ENCODE measurements at places on chromosomes 4 and X.
A peak's percentile ranks its signal among the peaks of the same experiment; 100 is the strongest.

DNA sequence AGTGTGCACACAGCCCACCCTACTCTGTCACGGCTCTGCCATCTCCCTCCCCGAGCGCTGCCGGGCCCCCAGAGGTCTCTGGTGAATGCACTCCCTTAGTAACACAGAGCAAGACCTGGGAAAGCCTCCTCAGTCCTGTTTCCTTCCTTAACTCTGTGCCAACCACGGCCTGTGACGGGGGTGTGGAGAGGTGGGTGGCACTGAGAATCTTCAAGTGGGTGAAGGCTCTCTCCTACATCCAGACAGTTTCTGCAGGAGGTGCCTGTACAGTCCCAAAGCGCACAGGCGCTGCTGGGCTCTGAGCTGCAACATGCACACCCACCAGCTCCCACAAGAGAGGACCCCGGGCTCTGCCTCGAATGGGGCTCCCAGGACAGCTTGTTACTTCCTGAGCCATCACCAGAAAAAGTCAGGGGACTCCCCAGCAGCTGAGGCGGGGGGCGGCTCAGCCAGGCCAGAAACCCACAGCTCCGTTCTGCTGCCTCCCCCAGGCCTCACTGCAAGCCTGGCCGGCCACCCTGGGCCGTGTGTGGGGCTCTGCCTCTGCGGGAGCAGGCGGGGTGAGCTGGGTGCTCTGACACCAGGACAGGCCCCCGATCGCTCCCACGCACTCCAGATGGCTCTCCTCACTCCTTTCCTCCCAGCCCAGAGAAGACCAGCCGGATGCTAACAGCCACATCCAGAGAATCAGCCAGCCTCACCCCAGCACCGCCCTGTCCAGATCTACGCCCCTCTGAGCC, 29.7 kb downstream of the FAM53A start:
- no peak for DNase-seq

DNA sequence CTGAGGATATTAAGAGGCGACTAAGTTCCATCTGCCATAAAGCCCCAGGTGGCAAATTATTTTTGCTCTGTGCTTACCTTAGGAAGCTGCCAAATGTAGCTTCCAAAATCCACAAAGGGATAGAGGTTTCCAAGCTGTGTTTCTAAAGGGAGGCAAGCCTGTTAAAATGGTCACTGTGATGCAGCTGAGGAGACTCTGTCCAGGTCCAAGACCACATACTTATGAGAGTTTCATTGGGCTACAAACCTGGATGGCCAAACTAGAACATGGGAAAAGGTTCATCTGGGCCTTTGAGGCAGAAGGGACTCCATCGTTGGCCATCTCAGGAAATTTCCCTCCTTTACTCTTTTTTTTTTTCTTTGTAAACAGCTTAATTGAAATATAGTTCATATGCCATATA, 306.9 kb upstream of the FGF13 start:
- no peak for DNase-seq

DNA sequence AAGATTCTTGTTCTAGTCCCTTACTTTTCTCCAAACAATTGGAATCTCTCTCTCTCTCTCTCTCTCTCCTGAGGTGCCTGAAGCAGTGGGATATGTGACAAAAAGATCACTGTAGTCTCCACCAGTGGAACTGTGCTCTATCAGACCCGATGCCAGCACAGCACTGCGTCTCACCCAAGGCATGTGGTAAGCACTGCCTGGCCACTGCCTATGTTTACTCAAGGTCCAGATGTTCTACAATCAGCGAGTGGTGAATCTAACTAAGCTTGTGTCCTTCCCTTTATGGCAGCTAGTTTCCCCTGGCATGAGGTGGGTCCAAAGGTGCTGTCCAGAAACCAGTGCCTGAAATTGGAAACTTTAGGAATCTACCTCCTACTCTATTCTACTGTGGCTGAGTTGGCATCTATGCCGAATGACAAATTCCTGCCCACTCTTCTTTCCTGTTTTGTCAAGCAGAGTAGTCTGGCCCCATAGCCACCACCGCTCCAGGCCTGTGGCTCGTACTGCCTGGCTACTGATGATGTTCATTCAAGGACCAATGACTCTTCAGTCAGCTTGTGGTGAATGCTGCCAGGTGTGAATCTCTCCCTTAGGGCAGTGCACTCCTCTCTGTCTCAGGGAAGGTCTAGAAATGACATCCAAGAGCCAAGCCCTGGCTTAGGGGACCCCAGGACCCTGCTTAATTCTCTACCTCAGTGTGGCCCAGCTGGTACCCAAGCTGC, 416.5 kb downstream of the TEX13C start:
- DNase-seq = no peak

DNA sequence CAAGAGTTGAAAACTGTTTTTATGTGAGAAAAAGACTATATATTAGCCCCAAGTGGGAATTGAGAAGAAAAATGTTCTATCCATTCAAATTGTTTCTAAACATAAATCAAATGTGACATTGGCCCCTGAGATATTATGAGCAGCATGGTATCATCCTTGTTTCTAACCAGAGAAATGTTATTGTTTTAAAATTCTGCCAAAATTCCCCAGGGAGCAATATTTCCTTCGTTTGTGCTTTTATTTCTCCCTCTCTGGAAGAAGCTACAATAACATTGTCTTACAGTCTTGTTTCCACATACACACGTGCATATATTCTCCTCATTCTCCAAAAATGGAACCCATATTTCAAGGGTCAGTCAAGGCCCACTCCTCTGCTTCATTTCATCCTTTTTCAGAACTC, 46.7 kb downstream of the MAGEB17 start:
- no peak for DNase-seq

- DNase-seq = no peak
These were observed 131.0 kb upstream of the SLC34A2 start for GRCh38 chr4:25524663-25525062.

DNA sequence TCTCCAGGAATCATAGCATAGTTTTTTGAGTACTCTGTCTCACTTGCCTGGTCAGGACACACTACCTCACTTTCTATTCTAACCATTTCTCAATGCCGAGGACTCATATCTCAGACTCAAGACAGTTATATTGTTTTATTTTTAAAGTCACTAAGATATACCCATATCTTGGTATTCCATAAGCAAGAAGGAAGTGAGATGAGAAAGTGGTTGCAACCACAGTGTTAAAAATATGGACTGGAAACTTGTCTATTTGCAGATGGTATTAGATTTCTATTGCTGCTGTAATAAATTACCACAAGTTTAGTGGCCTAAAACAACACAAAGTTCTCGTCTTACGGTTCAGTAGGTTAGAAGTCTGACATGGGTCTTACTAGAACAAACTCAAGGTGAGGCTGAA, 344.8 kb upstream of the MAGEB2 start:
- no peak for DNase-seq

- no peak for DNase-seq
These were observed 6.3 kb downstream of the GPAT3 start for GRCh38 chr4:83542225-83542624.

DNA sequence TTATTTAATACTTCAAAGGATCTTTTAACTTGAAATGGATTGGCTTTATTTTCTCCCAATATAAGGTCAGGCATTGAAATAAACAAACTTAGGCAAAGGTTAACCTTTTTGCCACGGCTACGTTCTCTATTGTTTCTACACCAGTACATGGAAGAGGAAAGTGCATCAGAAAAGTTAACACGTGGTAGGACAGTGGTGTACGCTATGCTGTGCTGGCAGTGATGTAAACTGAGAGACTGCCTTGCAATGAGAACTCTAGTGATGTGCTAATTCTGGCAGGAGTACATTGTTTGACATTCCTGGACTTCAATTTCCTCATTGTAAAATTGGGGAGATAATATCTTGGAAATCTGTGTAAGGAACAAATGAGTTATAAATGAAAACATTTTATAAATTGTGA, 208.2 kb downstream of the TMA16 start:
- no peak for DNase-seq

GRCh38 chr4:173508386-173509035, 21.5 kb downstream of the HAND2 start:
- no peak for DNase-seq

DNA sequence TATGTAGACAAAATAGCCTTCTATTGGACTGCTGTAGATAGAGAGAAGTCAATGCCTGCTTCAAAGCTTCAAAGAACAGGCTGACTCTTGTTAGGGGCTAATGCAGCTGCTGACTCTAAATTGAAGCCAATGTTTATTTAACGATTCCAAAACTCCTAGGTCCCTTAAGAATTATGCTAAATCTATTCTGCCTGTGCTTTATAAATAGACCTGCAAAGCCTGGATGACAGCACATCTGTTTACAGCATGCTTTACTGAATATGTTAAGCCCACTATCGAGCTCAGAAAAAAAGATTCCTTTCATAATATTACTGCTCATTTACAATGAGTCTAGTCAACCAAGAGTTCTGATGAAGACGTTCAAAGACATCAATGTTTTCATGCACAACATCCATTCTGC, 54.8 kb upstream of the RBMXL3 start:
- no peak for DNase-seq

- no peak for DNase-seq
These were observed 46.7 kb downstream of the RUFY3 start for GRCh38 chr4:70768301-70768948.

GRCh38 chr4:3280466-3280865, 12.4 kb upstream of the RGS12 start:
- no peak for DNase-seq

GRCh38 chr4:94939791-94940519, 182.2 kb downstream of the BMPR1B start:
- DNase-seq = no peak

- DNase-seq = no peak
These were observed 116.3 kb upstream of the NALF2 start for GRCh38 chrX:69387567-69388487.

GRCh38 chrX:78455901-78456300, 128.5 kb upstream of the CYSLTR1 start:
- no peak for DNase-seq

DNA sequence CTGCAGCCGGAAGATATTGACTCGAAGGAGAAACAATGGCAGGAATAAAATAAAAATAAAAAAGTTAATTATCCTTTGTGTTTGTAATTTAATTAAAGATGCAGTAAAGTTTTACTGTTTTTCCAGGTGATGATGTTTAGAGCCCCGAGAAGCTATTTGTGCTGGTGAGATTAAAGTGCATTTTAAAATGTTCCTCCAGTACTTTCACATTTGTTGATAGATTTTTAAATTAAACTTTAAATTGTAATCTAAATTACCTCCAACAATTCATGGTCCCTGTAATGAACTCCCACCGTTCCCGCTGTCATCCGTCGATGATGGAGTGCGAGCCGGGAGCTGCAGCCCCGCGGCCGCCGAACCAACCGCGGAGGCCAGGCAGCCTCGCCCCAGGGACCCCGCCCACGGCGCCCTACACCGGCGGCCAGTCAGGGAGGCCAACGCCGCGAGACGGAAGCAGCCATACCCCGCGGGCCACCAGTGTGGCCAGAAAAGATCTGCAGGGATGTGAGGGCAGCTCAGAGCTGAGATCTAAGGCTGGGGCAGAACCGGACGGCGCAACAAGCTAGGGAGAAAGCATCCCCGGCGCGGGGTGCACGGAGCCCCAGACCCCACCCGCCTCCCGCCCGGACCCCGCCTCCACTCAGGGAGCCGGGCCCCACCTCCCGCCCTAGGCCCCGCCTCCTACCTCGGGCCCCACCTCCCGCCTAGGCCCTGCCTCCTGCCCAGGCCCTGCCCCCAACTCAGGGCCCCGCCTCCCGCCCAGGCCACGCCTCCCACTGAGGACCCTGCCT, 104.0 kb downstream of the FAM53A start:
- peak; percentile 84 for DNase-seq

DNA sequence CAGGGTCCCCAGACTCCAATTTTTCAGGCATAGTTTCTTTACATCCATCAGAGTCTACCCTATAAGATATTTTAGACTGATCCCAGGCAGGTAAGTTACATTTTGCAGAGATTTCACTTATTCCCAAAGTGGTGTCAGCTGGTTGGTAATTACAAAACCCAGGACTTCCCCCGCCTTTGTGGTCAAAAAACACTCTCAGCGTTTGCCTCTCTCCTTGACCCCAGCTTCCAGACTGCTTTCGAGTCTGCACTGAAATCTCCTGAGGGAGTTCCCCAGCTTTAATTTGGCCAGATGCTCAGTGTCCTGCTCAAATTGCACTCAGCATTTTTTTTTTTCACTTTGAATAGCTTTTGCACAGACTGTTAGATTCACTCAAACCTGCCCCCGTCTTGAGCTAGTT, 11.2 kb upstream of the AMOT start:
- DNase-seq = no peak

DNA sequence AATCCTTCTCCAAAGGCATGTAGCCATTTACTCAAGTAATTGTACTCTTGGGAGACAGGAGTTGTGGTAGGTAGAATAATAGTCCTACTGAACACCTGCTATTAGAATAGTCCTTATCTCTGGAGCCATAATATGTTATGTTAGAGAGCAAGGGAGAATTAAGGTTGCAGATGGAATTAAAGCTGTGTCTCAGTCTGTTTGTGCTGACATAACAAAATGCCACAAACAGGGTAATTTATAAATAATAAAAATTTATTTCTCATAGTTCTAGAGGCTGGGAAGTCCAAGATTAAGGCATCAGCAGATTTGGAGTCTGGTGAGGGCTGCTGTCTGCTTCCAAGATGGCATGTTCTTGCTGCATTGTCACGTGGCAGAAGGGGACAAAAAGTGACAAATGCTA, 24.2 kb upstream of the FRAS1 start:
- DNase-seq = no peak

- no peak for DNase-seq
These were observed 89.6 kb downstream of the MXRA5 start for GRCh38 chrX:3256868-3257267.

DNA sequence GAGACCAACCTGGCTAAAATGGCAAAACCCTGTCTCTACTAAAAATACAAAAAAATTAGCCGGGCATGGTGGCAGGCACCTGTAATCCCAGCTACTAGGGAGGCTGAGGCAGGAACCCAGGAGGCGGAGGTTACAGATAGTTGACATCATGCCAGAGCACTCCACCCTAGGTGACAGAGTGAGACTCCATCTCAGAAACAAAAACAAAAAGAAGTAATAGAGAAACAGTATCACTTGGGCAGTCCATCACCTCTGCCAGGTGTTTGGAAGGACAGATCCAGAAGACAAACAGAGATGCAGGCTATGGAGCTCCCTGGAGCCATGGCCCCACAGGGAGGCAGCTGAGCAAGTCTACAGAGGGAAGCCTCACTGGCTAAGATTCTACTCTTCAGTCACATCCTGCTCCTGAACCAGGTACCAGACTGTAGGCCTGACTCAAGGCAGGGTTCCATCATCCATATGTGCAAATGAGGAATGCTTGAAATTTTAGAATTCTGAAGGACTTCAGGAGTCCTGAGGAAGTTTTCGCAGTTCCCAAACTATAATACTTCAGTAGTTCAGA, 81.4 kb upstream of the CPEB2 start:
- DNase-seq = no peak

GRCh38 chr4:87882861-87883260, 50.1 kb downstream of the MEPE start:
- no peak for DNase-seq

DNA sequence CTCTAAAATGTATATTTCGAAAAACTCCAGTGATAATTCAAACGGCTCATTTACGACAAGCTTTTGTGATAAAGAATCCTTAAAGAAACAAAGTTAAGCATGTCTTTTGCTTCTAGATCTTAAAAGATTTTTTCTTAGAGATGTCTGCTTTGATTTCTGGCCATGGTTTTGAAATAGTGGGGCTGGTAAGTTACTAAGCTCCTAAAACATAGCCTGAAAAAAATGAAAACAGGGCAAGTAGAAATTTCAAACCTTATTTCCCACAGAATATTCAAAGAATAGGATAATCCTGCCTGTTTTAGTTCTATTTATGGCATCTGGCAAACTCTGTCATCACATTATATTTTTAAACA, 318.3 kb downstream of the ARHGAP24 start:
- no peak for DNase-seq

Measured in stimulated activated CD8-positive, alpha-beta memory T cell treated with anti-CD3 and anti-CD28 coated beads, Interleukin-4, amount 100 ng/mL, for 4 hours (primary cell).